Activated CD8-positive, alpha-beta T cell treated with anti-CD3 and anti-CD28 coated beads for 36 hours (primary cell): ENCODE measurements at places on chromosomes 7 and 10. TPM values are rescaled to one million over a fixed set of nuclear protein-coding genes. Genes with fewer than 3 reads are reported as not detected.

NUPR2 gene
- total RNA-seq: not detected

NPSR1 gene
- not detected for total RNA-seq

SEMA3E gene
- total RNA-seq: not detected

HOXA5 gene
- not detected for total RNA-seq

ELAPOR2 gene
- 2.8 TPM for total RNA-seq

HOXA4 gene
- total RNA-seq: not detected

FLNC gene
- total RNA-seq: 0.16 TPM

ABCC2 gene
- 0.87 TPM for total RNA-seq

ANXA8L1 gene
- not detected for total RNA-seq

CYP3A5 gene
- total RNA-seq: not detected

CALCR gene
- total RNA-seq: not detected

PIK3CG gene
- 27.0 TPM for total RNA-seq

DNAJC12 gene
- 32.5 TPM for total RNA-seq

PTER gene
- total RNA-seq: 22.1 TPM

PNLIP gene
- not detected for total RNA-seq
